ENCODE measurements at places on chromosomes 12 and 14. TPM values are rescaled to one million over a fixed set of nuclear protein-coding genes. Genes with fewer than 3 reads are reported as not detected.

GLS2 gene
- total RNA-seq, result not detected

CCDC197 gene
- not detected for total RNA-seq

SLCO1B1 gene
- not detected for total RNA-seq

CD163L1 gene
- not detected for total RNA-seq

NPAS3 gene
- total RNA-seq, result 1.6 TPM

TMEM132C gene
- not detected for total RNA-seq

PLCZ1 gene
- not detected for total RNA-seq
